Cerebellar cortex (tissue), 1 donor: ENCODE measurements at places on chromosomes 1 and 21.

DNA sequence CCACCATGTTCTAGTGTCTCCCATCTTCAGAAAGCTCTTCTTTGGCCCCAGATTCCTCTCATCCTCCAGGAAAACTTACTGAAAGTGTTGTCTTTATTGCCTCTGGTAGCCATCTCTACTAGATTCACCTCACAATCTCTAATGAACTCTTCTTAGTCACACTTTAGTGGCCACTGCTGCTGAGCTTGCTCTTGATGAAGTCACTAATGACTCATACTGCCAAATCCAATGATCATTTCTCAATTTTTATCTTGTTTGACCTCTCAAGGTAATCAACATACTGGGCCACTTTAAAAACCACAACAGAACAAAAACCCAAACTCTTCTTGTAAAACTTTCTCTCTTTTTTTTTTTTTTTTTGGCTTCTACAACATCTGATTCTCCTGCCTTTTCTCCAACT is 196.4 kb downstream of the LHX8 start:
- no peak for DNase-seq

GRCh38 chr1:25529518-25530185 is 13.8 kb upstream of the LDLRAP1 start:
- DNase-seq = no peak

- DNase-seq = peak; percentile 8
These were observed 45.7 kb downstream of the ZC3H11B start for GRCh38 chr1:219566951-219567947.

DNA sequence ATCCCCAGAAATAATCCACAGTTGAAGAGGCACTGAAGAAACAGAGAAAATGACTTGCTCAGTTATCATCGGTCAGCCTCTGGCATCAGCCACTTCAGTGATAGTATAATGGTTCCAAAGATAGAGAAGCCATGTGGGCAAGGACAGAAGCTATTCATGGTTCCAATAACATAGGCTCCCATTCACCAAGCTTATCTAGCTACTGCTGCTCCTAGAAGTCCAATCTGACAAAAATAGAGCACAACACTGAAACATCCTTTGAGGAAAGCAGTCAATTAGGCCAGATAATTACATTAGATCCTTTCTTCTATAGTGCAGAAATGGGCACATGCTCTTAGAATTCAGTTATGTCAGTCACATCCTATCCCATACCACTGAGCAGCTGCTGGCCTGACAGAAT is 33.5 kb upstream of the CRB1 start:
- DNase-seq = no peak

DNA sequence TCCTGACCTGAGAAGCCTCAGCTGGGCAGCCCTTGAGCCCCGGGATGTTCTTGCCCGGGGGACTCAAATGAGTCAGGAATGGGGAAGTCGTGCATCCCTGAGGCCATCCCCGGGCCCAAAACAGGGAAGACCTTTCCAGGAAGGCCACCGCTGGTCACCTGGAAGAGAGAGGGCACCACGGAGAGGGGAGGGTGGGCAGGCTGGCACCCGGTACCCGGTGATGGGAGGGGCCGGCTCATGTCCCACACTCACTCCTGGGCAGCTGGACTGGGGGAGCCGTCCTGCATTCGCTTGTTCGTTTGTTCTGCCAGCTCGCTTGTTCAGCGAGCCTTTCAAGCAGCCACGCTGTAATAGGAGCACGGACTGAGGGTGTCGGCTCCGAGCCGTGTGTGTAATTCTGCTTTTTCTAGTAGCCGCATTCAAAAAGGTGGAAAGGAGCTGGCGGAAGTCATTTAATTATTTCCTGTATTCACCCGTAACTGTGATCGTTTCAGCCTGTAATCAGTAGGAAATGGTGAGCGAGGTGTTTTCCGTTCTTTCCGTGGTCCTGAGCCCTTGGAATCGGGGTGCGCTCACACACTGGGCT is 48.4 kb upstream of the CCDC27 start:
- DNase-seq = no peak

GRCh38 chr1:94014635-94015488 is 105.6 kb upstream of the GCLM start:
- DNase-seq = no peak

DNA sequence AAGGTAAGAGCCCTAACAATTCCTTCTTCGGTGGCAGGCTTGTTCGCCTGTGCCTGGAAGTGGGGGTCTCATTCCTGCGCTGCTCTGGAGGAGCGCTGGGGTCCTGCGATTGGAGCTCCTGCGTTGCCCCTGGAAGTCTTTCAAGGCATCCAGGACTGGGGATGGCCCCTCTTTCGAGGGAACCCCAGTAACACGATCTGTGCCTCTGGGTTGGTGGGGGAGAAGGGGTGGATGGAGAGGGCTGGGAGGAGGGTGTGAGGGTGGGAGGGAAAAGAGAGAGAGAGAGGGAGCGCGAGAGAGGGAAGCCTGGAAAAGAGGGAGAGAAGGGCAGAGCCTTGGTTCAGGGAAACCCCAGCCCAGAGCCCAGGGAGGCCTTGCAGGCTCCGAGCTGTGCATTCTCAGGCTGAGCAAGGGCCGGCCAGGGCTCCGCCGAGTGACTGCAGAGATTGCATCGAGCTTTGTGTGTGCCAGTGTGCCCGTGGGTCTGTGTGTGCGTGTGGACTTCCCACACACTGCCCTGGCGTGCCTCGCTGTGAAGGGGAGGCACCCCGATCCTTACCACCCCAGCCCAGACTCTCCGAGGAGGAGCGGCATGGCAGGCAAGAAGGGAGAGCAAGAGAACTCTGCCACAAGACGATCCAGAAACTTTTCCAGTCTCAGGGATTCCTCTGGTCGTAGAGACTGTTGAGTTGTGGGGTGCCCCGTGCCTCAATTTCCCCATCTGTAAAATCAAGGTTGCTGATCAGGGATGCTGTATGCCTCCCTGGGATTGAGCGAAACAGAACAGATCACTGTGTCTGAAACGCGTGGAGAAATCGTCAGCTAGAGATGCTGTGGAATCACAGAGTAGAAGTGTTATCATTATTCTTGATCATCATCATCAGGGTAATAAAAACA is 619 bp downstream of the BCL9 start:
- peak; percentile 73 for DNase-seq

DNA sequence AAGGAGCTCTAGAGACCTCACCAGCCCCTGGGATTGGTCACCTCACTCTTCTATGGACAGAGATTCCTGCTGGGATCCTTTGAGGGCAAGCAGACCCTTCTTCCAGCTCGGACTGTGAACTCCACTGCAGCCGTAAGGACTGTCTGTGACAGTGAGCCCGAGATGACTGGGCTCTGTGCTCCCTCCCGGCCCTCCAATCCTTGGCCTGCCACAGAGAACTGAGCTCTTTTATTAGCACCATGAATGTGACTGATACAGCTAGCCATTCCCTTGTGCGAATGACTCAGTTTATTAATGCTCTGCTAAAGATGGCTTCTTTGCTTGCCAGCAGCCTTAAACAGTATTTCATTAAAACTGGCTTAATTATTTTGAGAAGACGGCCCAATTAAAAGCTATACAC is 194.6 kb upstream of the LMO4 start:
- no peak for DNase-seq

- DNase-seq = no peak
These were observed 29.1 kb upstream of the IFNGR2 start for GRCh38 chr21:33374080-33374449.

GRCh38 chr21:45269861-45270260 is 17.8 kb downstream of the POFUT2 start:
- DNase-seq = no peak

DNA sequence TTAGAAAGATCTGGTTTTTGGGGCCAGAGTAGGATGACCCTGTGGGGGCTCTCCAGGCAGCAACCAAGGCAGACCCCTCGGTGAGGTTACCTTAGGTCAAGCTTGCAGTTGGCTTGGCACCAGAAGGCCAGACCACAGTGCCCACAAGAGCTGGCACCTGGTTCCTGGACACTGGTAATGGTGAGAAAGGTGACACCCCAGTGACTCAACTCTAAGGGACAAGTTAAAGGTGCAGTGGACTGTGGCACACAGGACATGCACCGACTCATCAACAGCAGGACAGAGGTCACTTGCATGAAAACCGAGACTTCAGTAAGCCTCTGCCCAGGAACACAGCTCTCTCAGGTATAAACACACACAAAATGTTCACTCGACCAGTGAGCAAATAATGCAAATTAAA is 6.7 kb downstream of the LRRC38 start:
- no peak for DNase-seq

DNA sequence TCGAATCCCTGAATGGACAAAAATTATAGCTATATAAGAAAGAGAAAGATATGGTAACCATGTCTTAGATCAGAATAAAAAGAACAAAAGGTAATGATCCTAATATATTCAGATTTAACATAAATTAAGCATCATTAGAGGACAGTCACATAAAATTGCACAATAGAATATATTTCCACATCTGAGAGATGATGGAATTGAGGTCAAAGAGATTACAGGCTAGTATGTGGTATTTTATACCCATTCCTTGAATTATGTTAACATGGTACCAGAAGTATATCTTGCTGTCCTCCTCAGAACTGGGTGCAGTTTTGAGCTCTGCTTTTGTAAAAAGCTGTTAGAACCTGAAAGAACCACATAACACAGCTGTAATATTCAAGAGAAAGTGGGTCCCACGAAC is 245.6 kb upstream of the HOOK1 start:
- DNase-seq = no peak

DNA sequence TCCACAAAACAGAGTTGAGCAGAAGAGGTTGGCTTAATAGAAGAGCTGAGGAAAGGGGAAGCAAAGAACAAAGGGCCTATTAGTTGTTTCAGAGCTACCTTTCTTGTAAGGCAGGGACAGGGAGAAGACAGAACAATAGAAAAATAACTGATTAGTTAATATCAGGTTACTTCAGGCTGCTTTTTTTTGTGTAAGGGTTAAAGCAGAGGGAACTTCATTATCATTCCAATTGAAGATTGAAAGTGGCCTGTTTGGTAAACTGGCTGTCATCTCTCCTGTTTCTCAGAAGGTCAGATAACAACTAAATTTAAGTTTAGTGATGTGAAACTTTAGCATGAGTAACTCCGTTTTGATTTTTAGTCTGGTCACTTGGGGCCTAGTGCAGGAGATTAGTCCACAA is 22.3 kb downstream of the CDC42 start:
- DNase-seq = no peak

GRCh38 chr1:108503062-108503733 is 53.1 kb downstream of the NBPF6 start:
- peak; percentile 26 for DNase-seq

DNA sequence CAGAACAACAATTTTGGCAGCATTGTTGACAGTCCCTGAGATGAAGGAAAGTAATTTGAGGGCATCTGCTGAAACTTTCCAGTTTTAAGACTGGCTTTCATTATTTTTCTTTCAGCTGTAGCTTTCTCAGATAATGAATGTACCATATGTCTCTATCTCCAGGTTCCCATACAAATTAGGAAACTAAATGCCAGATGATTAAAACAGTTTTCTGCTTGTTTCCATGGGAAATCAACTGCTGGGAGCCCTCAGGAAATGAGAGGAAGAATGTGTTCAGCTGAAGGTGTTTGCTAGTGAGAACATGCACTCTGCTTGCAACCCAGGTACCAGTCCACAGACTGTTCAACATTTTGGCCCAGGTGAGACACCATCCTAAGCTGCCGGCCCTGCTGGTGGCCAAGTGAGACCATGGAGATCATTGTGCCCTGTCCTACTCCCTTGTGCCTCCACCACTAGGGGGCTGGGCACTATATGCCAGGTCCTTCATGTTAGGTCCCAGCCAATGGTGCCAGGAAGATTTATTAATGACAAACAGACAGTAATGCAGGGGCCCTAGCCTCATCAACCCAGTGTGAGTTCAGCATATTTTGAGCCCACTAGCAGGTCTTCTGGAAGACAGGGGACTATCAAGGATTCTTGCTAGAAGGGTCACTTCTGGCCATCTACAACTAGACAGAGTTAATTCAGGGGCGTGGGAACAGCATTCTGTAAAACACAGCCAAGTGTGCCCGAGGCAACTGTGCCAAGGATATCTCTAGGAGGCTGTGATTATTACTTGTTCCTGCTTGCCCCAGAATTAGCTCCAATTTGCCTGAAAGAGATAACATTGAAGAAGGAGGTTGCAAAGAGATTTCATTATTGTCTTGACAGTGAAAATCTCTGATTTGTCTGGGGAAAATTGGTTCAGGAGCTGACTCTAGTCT is 17.0 kb upstream of the LRRC8C start:
- DNase-seq = no peak

DNA sequence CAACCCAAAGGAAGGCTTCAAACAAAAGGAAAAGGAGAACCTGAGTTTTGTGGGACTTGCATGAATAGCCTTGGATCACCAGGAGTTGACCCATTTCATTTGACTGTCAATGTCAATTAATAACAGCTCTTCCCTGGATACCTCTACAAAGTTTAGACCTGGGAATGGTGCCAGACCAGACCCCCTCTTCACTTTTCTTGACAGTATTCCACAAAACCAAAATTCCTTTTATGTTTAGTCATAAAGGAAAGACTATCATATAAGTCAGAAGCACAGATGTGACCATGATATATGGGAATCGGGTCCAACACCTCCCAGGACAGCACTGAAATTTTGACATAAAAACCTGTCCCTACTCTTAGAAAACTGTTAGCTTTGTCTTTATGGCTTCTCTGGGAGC is 191.8 kb downstream of the LYPLAL1 start:
- DNase-seq = no peak

DNA sequence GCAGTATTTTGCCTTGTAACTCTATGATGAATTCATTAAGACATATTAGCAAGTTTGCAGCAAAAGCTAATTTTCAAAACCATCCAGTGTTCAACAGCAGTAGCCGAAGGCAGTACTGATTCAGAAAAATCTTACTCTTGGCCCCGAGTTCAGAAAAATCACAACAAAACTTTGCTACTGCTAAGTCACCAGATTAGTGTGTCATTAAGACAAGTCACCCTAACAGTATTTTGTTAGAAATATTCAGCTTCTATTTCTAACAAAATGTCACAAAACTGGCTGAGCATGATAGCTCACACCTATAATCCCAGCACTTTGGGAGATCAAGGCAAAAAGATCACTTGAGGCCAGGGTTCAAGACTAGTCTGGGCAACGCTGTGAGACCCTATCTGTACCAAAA is 8.2 kb downstream of the GTF2B start:
- no peak for DNase-seq

DNA sequence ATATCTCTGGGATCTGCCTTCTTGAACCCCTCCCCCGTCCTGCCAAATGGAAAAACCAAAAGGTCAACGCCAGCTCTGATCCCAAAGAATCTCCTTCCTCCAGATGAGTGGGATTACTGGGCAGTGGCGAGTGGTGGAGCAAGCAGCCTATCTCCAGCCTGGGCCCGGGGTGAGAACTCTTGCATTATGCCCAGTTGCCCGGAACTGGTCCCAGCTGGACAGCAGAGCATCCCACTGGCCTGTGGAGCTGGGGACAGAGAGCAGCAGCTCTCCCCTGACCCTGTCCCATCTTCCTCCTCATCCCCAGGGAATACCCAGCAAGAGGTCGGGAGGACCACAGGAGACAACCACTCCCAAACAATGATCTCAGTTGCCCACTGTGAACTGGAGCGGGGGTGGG is 130.5 kb downstream of the TMEM53 start:
- DNase-seq = no peak
